Stomach (tissue), 19 donors: ENCODE measurements at places on chromosomes 2 and 18. TPM values are rescaled to one million over a fixed set of nuclear protein-coding genes. Genes with fewer than 3 reads are reported as not detected.

GRCh38 chr2:85437488-85438200 lies 19.1 kb downstream of the SH2D6 start:
- peak overlapping the region; percentile 31 for H3K4me3 ChIP-seq
- peak overlapping the region; percentile 98 for H3K27ac ChIP-seq
- DNase-seq, result peak; percentile 95
- H3K27me3 ChIP-seq, result no peaks in the 10 kb centered on the region

Gene R3HDM1
- total RNA-seq, result 18.1 TPM

DNA sequence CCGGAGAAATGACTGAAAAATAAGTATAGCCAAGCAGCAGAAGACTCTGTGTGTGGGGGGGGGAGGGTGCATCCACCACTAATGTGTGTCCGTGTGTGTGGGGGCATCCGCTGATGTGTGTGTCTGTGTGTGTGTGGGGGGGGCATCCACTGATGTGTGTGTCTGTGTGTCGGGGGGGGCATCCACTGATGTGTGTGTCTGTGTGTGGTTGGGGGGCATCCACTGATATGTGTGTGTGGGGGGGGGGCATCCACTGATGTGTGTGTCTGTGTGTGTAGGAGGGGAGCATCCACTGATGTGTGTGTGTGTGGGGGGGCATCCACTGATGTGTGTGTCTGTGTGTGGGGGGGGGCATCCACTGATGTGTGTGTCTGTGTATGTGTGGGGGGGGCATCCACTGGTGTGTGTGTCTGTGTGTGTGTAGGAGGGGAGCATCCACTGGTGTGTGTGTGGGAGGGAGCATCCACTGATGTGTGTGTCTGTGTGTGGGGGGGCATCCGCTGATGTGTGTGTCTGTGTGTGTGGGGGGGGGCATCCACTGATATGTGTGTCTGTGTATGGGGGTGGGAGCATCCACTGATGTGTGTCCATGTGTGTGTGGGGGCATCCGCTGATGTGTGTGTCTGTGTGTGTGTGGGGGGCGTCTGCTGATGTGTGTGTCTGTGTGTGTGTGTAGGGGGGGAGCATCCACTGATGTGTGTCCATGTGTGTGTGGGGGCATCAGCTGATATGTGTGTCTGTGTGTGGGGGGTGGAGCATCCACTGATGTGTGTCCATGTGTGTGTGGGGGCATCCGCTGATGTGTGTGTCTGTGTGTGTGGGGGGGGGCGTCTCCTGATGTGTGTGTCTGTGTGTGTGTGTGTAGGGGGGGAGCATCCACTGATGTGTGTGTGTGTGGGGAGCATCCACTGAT lies 125.0 kb downstream of the NFATC1 start:
- no peak overlapping the region for H3K27ac ChIP-seq
- H3K27me3 ChIP-seq, result no peaks in the 10 kb centered on the region
- no peak overlapping the region for H3K4me3 ChIP-seq

DNA sequence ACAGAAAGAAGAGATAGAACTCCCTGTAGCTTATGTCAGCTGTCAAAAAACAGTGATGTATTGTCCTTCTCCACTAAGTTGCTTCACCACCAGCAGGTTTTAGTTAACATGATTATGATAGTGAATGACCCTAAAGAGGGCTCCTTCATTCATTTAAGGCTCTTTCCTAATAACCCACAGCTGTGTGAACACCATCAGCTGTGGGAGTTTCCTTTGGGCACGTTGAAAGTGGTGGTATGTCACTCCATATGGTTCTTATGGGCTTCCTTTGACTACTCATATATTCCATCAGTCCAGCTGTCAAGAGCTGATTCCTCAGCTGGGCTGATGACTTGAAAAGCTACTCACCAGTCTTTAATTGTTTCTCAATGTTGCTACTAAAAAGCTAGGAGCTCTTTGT lies 210.3 kb downstream of the UBE2E3 start:
- H3K36me3 ChIP-seq, result no peaks in the 10 kb centered on the region
- no peaks in the 10 kb centered on the region for H3K27me3 ChIP-seq
- no peak overlapping the region for H3K27ac ChIP-seq
- DNase-seq, result no peak

DNA sequence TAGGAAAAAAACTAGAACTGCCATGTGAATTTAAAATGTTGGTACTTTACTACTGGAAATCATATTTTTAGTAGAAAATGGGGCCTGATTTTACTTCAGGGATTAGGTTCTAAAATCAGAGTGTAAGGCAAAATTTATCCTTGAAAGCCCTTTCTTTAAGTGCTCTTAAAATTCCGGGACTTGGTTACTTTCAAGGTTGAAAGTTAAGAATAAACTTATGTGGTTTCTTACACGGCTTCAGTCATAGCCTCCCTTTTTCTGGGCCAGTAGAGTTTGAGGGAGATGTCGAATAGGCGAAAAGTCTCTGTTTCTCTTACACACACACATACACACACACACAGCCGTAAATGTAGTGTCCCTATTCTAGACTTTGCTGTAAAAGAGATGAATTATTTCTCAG lies 13.1 kb downstream of the KCNE4 start:
- no peaks in the 10 kb centered on the region for H3K36me3 ChIP-seq
- no peak overlapping the region for H3K27ac ChIP-seq
- peaks cover 6% of the 10 kb centered on the region for H3K4me1 ChIP-seq

GRCh38 chr2:86274918-86275275 lies 62.5 kb downstream of the REEP1 start:
- peak; percentile 83 for DNase-seq
- H3K36me3 ChIP-seq, result no peaks in the 10 kb centered on the region
- no peaks in the 10 kb centered on the region for H3K27me3 ChIP-seq

Gene UBXN4
- total RNA-seq, result 18.8 TPM

Gene VSNL1
- 1.1 TPM for total RNA-seq

DNA sequence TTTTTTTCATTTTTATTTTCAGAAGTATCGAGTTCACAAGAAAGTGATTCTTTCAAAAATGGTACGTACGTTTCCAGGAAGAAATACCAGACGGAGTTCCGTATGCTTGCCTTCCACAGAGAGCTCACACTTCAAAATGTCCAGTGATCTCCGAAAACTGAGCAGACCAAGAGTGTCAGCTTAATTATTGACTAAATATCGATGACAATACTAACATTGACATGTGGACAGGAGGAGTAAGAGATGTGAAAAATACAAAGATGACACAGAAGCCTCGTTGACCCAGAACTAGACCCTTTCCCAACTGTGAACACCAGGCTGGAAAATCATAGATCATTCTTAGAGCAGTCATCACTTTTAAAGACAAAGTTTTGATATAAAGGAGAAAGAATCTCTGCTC lies 440.0 kb upstream of the POU3F3 start:
- H3K4me3 ChIP-seq, result no peak overlapping the region
- H3K4me1 ChIP-seq, result no peaks in the 10 kb centered on the region
- peaks cover 12% of the 10 kb centered on the region for H3K27me3 ChIP-seq
- H3K27ac ChIP-seq, result no peak overlapping the region
- DNase-seq, result no peak
- no peaks in the 10 kb centered on the region for H3K36me3 ChIP-seq

GRCh38 chr2:38163006-38163405 lies 87.1 kb upstream of the CYP1B1 start:
- H3K4me1 ChIP-seq, result peaks cover 20% of the 10 kb centered on the region
- no peaks in the 10 kb centered on the region for H3K27me3 ChIP-seq
- H3K36me3 ChIP-seq, result no peaks in the 10 kb centered on the region
- no peak overlapping the region for H3K4me3 ChIP-seq

DNA sequence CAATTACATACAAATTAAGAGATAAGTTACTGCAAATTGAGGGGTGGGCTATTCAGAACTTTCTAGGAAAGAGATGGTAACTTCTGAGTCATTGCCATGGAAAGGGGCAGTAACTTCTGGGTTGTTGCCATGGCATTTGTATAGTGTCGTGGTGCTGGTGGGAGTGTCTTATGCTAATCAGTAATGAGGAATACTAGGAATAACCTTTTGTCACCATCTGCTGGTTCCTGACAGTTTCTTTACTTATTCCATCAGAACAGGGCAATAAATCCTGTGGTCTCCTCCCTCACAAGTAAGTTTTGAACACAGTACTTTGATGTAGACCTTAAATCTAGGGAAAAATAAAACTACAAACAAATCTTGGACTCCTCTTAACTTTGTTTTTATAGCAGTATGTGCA lies 435.4 kb downstream of the BCL11A start:
- no peaks in the 10 kb centered on the region for H3K36me3 ChIP-seq
- H3K27ac ChIP-seq, result no peak overlapping the region
- H3K27me3 ChIP-seq, result no peaks in the 10 kb centered on the region
- no peak for DNase-seq
- H3K4me3 ChIP-seq, result no peak overlapping the region

- no peaks in the 10 kb centered on the region for H3K4me1 ChIP-seq
- H3K27ac ChIP-seq, result no peak overlapping the region
- H3K36me3 ChIP-seq, result no peaks in the 10 kb centered on the region
- DNase-seq, result no peak
- H3K4me3 ChIP-seq, result no peak overlapping the region
- no peaks in the 10 kb centered on the region for H3K27me3 ChIP-seq
Observed at GRCh38 chr18:13658436-13659204, 67.7 kb downstream of the FAM210A start.

Gene KCNG2
- total RNA-seq, result 0.92 TPM

- H3K27ac ChIP-seq, result no peak overlapping the region
- no peaks in the 10 kb centered on the region for H3K27me3 ChIP-seq
- H3K4me3 ChIP-seq, result no peak overlapping the region
- no peak for DNase-seq
- no peaks in the 10 kb centered on the region for H3K36me3 ChIP-seq
Observed at GRCh38 chr18:57343833-57344232, 8.5 kb upstream of the ST8SIA3 start.

- no peak overlapping the region for H3K27ac ChIP-seq
- no peak for DNase-seq
- H3K4me1 ChIP-seq, result no peaks in the 10 kb centered on the region
- H3K4me3 ChIP-seq, result no peak overlapping the region
Observed at GRCh38 chr2:134988994-134989605, 58.1 kb downstream of the MAP3K19 start.

Gene PROM2
- total RNA-seq, result 33.5 TPM

DNA sequence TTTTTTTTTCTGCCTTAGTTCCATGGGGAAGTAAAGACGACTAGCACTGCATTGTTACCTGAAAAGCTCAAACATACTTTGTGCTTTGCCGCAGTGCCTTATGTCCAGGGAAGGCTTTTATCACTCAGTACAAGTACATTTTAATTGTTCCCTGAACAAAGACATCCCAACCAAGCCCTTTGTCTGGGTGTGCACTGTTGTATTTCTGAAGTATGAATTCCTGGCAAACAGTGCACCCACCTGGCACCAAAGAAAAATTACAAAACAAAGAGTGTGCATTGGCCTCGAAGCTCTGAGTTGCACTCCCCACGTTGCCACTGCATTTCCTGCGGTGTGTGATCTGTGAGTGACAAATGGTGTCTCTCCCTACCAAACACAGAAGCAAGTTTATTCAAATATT lies 858.5 kb upstream of the PIK3C3 start:
- H3K36me3 ChIP-seq, result no peaks in the 10 kb centered on the region
- DNase-seq, result no peak
- H3K27me3 ChIP-seq, result no peaks in the 10 kb centered on the region
- H3K27ac ChIP-seq, result no peak overlapping the region

Gene GALR1
- 0.55 TPM for total RNA-seq

- H3K36me3 ChIP-seq, result no peaks in the 10 kb centered on the region
- H3K4me3 ChIP-seq, result no peak overlapping the region
- DNase-seq, result no peak
- H3K4me1 ChIP-seq, result peaks cover 7% of the 10 kb centered on the region
Observed at GRCh38 chr2:235472443-235472842, 21.4 kb upstream of the AGAP1 start.

GRCh38 chr2:117170897-117171296 lies 643.6 kb upstream of the DDX18 start:
- H3K4me3 ChIP-seq, result no peak overlapping the region
- no peaks in the 10 kb centered on the region for H3K27me3 ChIP-seq
- H3K4me1 ChIP-seq, result no peaks in the 10 kb centered on the region
- H3K27ac ChIP-seq, result no peak overlapping the region

Gene ANKAR
- 26.8 TPM for total RNA-seq
